ENCODE measurements at places on chromosomes 7 and 10.
A peak's percentile ranks its signal among the peaks of the same experiment; 100 is the strongest.

DNA sequence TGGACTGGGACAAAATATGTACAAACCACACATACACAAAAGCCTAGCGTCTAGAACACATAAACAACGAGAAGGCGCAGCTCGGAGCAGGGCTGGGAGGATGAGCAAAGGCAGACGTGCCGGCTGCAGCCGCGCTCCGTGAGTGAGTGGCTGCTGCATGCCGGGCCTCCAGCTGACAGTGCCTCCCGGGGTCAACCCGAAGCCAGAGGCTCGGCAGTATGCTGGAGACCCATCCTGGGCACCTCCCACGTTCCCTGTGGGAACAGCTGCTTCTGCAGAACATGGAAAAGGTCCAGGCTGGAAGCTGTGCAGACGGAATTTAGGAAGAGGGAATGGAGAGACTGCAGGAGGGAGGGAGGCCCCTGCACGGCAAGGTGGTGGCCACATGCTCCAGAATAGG lies 3.6 kb upstream of the GPR146 start:
- DNase-seq = no peak

- DNase-seq = no peak
Measured at GRCh38 chr7:101549734-101550133, 79.4 kb downstream of the MYL10 start.

GRCh38 chr7:12436896-12437535 lies 33.4 kb upstream of the VWDE start:
- peak; percentile 15 for DNase-seq

DNA sequence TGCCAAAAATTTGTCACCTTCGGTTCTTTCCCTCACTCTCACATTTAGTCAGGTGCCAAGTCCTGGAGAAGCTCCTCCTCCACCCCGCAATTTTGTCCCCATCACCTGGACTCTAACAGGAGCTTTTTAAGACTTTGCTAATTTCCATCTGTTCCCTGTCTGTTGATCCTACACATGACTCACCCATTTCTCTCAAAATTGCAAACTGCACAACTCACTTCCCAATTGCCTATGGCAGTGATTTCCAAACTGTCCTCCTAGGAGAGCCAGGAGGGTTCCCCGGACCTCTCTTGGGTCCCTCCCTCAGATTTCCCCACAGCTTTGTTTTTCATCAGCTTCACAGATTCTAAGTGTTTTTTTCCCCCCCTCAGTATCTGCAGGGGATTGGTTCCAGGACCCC lies 120.3 kb downstream of the WNT2 start:
- DNase-seq = peak; percentile 20

- DNase-seq = peak; percentile 11
Measured at GRCh38 chr10:22550732-22551131, 163.6 kb downstream of the PIP4K2A start.

GRCh38 chr10:119341459-119342301 lies 134.3 kb downstream of the GRK5 start:
- DNase-seq = peak; percentile 75

DNA sequence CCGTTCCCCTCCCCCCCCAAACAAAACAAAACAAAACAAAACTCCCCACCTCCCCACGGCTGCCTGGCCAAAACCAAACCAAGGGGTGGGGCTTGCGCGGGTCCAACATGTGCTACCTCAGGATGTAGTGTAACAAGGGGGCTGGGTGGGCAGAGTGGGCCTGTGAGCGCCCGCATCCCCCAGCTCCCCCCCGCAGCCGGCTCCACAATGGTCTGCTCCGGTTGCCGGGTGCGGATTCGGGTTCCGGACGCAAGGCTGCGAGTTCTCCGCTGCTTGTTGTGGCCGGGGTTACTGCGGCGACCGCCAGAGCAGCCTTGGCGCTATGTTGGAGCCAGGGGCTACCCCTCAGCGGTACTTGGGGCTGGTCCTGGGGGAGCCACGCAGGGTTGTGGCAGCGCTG lies 4.9 kb downstream of the C10orf143 start:
- DNase-seq = no peak

- no peak for DNase-seq
Measured at GRCh38 chr10:12406764-12407400, 57.5 kb downstream of the CAMK1D start.

GRCh38 chr7:34057136-34057535 lies 151.8 kb downstream of the BMPER start:
- DNase-seq = no peak

DNA sequence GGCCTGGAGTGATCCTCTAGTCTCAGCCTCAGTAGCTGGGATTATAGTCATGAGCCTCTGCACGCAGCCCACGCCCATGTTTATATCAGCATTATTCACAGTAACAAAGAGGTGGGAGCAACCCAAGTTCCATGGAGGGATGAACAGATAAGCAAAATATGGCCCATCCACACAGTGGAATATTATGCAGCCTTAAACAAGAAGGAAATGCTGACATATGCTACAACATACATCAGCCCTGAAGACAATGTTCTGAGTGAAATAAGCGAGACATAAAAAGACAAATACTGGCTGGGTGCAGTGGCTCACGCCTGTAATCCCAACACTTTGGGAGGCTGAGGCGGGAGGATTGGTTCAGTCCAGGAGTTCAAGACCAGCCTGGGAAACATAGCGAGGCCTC lies 21.5 kb upstream of the PFKFB3 start:
- no peak for DNase-seq

DNA sequence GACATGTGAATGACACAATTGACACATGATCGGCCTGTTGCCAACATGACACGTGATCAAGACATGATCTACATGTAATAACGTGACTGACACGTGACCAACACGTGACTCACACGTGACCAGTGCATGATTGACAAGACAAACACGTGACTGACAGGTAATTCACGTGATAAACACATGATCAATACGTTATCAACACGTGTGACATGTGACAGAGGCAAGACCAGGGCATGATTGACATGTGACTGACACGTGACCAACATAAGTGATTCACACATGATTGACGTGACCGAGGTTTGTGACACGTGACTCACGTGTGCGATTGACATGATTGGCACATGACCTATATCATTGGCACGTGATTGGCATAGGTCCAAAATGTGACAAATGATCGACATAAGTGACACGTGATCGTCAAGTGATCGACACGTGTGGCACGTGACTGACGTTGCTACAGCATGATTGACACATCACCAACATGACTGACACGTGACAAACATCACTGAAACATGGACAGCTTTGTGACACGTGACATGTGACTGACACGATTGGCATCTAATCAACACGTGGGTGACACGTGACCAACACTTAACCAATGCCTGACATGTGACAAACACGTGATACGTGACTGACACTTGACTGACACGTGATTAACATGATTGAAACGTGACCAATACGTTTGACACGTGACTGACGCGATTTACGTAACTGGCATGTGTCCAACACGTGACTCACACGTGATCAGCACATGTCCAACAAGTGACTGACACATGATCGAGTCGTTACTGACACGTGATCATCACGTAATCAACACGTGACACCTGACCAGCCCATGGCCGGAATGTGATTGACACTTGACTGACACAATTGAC lies 23.0 kb downstream of the CRPPA start:
- DNase-seq = no peak

DNA sequence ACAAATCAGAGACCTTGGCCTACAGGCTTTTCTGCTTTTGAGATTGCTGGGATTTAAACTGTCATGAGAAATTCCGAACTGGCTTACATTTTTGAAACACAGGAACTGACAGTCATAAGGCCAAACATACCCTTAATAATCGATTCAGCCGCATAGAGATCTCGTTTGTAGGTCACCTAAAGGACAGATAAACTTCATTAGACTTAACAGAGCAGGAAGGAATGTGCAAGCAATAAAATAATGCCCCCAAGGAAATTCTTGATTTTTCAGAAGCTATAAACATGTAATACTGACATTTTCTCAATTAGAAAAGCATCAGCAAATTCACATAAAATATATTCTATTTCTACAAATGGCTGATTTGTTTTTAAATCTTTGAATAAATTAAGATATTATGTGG lies 120.0 kb downstream of the CRPPA start:
- DNase-seq = peak; percentile 75

GRCh38 chr7:145036604-145037405 lies 201.0 kb upstream of the TPK1 start:
- DNase-seq = peak; percentile 49

DNA sequence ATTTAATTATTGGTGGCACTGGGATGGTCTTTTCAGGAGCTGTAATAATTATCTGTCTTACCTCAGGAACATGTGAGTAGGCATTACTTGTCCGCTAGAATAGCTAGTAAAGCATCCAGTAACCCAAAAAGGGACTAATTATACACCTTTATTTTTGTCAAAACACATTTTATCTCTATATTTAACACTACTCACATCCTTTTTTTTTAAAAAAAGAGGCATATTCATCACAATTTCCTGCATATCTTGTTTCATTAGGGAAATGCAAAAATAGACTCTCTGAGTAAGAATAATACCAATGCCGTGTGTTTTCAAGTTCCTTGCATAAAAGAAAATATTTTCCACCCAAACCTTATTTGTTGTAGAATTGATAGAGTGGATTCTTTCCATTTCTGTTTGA lies 99.5 kb downstream of the VTI1A start:
- no peak for DNase-seq

DNA sequence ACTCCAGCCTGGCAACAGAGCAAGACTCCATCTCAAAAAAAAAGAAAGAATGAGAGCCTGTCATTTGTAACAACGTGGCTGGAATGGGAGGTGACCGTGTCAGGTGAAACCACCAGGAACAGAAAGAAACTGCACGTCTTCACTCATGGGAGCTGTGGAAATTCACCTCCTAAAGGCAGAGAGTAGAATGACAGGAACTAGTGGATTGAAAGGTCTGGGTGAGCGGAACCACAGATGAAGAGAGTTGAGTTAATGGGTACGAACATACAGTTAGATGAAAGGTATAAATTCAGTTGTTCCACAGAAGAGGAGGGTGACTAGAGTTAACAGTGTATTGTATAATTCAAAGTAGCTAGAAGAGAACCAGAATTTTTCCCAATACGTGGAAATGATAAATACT lies 78.6 kb downstream of the MAD1L1 start:
- no peak for DNase-seq

GRCh38 chr7:140261522-140261921 lies 84.7 kb upstream of the KDM7A start:
- DNase-seq = peak; percentile 29

DNA sequence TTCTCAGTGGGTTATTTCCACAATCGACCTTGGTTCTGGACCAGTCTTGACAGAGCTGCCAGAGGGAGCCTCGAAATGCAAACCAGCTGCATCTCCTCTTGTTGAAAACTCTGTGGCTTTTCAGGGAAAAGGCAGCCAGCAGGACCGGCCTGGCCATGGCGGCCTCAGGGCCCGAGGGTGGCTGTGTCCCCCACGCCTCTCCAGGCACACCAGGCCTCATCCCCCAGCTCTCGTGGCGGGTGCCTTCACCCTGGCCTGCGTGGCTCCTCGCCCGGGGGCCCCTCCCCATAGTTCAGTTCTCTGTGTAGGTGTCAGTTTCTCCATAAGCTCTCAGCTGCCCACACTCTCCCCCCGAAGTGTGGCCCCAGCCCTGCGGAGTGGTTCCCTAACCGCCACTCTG lies 63.5 kb downstream of the MGMT start:
- no peak for DNase-seq

GRCh38 chr10:13991353-13991752 lies 339.4 kb downstream of the FRMD4A start:
- DNase-seq = no peak

GRCh38 chr7:9264395-9264794 lies 831.0 kb downstream of the NXPH1 start:
- no peak for DNase-seq

DNA sequence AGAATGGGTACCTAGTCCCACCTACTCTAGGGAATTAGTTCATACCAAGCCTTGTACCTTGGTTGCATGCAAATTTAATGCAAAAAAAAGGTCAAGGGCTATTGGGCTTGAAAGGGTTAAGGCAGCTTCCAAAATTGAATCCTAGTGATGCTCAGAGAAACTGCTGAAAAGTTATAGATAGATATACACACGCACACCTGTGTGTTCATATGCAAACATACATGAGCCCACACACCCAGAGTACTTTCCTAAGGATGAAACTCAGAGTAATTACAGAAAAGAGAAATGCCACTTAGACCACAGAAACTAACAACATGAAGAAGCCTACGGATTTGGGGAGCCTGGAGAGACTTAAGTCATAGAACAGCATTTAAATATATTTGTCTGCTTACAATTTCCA lies 1.5 kb downstream of the SLC25A13 start:
- no peak for DNase-seq

DNA sequence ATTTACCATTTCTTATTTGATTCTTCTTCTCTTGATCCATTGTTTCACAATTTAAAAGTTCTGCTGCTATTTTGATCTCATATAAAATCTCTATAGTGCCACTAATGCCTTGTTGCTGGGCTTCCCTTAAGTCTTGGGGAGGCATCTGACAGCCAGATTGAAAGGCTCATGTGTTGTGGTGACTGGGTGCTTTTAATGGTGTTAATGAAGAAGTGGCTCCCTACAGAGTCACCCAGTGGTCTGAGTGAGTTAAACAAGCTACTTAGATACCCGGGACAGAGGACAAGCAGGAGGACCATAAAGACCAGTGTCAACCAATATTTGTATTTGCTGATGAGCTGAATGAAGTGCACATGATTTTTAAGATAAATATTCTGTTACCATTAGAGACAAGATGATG lies 176.4 kb upstream of the HABP2 start:
- DNase-seq = no peak

DNA sequence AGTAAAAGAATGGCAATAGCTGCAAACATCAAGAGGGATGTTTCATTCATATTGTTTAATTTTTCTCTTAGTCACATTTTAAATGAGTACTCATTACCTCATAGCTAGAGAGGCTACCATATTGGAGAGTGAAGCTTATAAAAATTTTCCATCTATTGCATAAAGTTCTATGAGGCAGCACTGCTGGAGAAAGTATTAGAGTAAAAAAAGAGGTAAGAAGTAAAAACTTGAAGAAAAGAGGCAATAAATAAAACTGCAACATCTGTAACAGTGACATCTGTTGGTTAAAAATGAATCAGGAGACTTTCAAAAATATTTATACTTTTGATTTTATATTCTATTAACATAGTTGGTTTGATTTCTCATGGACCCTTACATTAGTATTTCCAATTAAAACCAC lies 284.5 kb upstream of the SEMA3D start:
- no peak for DNase-seq

DNA sequence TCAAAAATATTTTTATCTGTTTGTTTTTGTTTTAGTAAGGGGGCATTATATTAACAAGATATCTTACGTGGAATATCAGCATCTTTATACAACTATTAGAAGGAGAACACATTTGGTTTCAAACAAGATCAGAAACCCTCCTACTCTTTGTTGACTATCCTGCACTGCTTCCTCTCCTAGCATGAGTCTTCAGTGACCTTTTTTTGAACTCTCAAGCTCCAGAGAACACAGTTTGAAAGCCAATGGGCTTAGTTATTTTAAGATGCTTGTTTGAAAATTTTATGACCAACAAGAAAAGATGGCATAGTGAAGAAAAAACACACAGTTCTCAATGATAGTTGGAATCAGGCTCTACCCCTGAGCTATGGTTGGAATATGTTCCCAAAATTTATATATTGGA lies 37.2 kb upstream of the RTKN2 start:
- peak; percentile 54 for DNase-seq

All from renal cortical epithelial cell (primary cell).